ENCODE measurements at places on chromosomes 3 and 15.
A peak's percentile ranks its signal among the peaks of the same experiment; 100 is the strongest.

GRCh38 chr3:129705274-129705673, 98.8 kb upstream of the PLXND1 start:
- no peak for DNase-seq

- no peak for DNase-seq
These were observed 793 bp downstream of the APOD start for GRCh38 chr3:195582947-195583346.

GRCh38 chr3:52070724-52071621, 14.6 kb upstream of the DUSP7 start:
- peak; percentile 92 for DNase-seq

DNA sequence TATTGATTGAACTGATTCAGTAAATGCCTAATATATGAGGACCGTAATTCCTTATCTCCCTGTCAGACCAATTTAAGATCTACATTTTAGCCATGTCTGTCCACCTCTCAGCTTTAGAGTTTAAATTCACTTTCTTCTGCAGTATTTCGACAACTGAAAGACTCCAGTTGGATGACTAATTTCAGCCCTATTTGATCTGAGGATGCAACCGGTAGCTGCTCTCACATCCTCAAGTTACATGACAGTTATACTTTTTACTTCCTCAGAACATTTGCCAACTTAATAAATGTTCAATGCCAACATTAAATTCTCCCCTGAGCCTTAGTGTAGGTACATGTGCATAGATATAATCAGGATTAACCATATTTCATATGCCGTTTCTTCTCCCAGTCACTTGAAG, 2.5 kb upstream of the HHLA2 start:
- DNase-seq = no peak

DNA sequence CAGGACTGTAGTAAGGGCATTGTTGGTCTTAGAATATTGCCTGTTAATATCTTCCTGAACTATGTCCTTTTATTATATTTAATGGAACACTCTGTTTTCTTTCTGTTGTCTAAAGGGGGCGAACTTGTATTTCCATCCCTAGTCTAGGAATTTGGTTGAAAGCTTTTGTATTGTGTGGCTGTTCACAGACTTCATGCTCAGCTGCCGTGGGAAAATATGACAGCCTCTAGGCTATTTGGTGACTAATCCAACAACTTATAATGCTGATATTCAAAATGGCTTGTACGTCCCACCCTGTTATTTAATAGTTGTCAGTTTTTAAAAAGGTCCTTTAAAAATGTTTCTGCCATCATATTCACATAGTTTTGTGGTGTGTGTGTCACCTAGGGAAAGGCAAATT, 202.6 kb downstream of the KLHL25 start:
- DNase-seq = peak; percentile 93

GRCh38 chr3:131608296-131608695, 105.5 kb upstream of the MRPL3 start:
- no peak for DNase-seq

DNA sequence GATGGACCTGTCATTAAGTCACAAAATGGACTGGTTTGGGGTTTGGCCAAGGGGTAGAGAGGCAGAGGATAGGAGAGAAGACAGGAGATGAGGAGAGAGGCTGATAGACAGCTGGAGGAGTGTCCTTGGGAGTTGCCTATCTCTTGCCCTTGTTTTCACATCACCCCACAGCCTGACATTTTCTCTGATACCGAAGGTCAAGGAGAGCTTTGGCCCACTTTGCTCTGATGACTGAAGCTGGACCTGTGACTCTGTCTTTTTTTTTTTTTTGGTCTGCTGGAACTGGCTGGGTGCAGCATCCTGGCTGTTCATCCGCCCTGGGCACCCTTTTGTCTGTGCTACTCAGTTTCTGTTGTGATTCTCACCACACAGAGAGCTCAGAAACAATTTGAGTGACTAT, 5.1 kb downstream of the GPD1L start:
- no peak for DNase-seq

DNA sequence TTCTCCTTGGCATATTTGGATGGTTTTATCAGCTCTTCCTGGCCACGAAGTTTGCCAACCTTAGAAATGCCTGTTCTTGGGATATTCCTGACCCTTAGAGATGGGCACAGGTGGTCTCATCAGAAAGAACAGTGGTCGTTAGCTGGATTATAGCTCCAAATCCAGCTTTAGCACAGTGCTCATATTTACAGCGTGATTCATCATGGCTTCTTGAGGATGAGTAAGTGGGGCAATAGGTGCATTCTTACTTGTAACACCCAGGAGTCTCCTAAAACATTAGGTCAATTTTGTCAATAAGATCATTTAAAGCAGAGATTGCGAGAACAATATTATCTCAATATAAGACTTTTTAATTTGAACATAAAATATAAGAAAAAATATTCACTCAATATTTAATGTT, 191.9 kb downstream of the GABRB3 start:
- no peak for DNase-seq

GRCh38 chr3:84783281-84783680, 175.5 kb upstream of the CADM2 start:
- no peak for DNase-seq

DNA sequence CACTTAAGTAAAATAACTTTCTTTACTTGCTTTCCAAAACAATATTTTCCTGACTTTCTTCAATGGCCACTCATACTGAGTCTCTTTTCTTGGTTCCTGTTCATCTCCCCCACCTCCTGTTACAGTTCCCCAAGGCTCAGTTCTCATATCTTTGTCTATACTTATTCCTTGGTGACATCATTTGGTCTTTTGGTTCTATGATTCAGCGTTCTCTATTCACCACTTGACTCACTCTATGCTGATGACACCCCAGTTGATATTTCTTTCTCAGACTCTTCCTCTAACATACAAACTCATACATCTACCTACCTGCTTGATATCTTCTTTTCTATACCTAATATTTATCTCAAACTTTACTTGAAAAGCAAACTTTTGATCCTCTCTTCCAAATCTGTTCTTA, 85.0 kb upstream of the P3H2 start:
- peak; percentile 79 for DNase-seq

DNA sequence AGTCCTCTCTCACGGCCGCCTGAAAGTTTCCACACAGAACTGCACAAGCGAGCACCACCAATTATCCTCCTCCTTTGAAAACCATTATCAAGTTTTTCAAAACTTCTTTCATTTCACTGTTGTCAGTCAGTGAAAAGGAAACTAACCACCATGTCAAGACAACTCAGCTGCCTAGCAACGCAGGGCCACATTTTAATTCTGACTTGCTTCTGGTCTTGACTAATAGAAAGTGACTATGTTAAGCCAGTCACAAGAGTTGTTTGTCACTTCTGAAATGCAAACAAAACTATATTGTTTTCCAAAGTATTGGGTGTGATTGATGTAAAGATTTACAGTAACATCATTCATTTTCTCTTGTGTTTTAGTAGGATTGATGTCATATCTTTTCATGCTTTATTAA, 612.8 kb upstream of the AGTR1 start:
- peak; percentile 60 for DNase-seq

DNA sequence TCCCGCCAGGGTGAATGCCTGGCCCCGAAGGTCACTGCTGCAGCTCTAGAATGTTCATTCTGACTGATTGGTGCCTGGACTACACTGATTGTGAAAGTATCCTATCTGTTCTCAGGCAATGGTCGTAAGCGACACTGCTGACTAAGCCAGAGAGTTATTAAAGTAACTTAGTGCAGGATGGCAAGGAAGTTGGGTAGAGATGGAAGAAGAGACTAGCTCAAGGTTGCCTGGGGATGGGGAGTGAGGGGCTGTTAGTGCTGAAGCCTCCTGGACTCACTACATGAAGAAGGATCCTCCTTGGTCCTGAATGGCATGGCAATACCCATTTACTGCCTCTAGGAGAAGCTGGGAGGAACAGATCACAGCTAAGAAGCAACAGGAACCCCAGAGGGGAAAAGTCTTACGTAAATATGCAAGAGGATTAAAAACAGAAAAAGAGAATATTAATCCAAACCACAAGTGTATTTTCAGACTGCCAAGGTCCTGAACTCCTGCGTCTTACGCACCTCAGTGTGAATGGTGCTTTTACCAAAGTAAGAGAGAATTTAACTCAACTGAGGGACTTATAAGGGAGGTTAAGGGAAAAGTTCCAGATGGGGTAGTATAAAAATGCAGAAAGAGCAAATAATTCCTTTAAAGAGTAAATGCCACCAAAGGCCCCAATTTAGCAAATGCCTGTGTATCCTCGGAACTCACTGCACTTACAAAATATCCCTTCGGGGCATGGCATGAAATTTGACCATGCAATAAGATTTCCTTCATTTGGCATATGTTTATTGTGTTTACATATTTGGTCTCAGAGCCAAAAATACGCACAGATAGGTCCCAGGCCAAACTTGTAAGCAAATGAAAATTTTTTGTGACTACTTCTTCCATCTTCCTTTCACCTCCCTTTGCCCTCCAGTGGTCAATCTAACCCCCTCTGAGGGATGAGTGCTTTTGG, 64.0 kb upstream of the DGKG start:
- peak; percentile 91 for DNase-seq

- peak; percentile 99 for DNase-seq
These were observed 95.7 kb upstream of the C3orf80 start for GRCh38 chr3:160129459-160130061.

DNA sequence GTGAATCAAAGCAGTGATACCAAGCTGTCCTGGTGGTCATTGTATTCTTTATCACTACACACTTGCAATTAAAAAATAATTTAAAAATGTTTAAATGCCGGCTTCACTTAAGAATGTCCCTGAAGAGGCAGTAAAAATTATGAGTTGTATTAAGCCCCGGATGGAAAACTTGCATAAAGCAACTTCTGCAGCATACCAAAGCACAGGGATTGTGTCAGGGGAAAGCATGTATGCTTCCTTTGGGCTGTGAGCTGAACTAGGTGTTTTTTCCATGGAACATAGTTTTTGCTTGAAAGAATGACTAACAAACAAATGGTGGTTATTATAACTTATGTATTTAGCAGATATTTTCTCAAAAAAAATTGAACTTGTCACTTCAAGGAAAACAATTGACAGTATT, 143.1 kb downstream of the ARNT2 start:
- no peak for DNase-seq

DNA sequence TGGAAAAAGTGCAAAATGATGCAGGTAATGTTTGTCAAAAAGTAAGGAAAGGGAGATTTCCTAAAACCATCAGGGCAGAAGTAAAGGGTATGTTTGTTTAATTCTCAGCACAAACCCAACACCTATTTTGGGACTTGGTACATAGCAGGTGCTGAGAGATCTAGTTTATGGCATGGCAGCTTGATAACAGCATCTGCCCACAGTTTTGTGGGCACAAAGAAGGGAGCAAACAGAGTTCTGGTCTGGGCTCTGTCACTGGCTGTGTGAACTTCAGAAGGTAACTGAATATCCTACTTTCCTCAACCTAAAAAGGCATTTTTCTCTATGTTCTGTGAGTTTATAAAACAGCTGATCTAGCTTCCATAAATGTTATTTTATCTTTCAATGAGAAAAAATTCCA, 141.6 kb downstream of the PLCH1 start:
- no peak for DNase-seq

DNA sequence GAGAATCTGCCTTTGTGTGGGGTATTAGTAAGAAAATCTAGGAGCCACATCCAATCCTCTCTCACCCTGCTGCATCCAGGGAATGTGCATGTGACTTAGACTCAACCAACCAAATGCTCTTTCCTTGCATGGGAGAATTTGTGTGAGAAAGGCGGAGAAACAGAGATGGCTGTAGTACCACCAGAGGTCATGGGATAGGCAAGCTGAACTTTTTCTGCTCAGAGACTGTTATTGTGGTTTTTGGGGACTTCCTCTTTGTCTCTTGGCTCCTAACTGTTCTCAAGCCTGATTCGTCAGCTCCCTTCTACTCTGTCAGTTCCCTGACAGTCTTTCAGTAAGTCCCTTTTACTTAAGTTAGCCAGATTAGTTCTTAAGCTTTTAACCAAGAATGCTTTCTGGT, 2.6 kb upstream of the ZSCAN2 start:
- peak; percentile 14 for DNase-seq

All from M059J (cell line).